ENCODE measurements at places on chromosomes 6 and 20. TPM values are rescaled to one million over a fixed set of nuclear protein-coding genes. Genes with fewer than 3 reads are reported as not detected.

VWA7 gene
- total RNA-seq, result 1.6 TPM

- no peak for DNase-seq
Observed at GRCh38 chr20:50921803-50922501, 9.3 kb downstream of the ADNP start.

GRCh38 chr20:62765432-62766070 is 30.7 kb upstream of the MRGBP start:
- no peak for DNase-seq

- DNase-seq, result no peak
Observed at GRCh38 chr6:129860908-129861665, at the start of gene TMEM244. TMEM244 (minus strand) TSS chr6:129861315; CDS start chr6:129861188, 127 bp downstream.

- no peak for DNase-seq
Observed at GRCh38 chr20:14538433-14538832, 201.0 kb upstream of the FLRT3 start.

Data from breast epithelium (tissue), 4 donors.